ENCODE measurements at places on chromosomes 3 and 15.

- DNase-seq = no peak
These were observed 69.3 kb upstream of the KLF13 start for GRCh38 chr15:31257286-31257685.

DNA sequence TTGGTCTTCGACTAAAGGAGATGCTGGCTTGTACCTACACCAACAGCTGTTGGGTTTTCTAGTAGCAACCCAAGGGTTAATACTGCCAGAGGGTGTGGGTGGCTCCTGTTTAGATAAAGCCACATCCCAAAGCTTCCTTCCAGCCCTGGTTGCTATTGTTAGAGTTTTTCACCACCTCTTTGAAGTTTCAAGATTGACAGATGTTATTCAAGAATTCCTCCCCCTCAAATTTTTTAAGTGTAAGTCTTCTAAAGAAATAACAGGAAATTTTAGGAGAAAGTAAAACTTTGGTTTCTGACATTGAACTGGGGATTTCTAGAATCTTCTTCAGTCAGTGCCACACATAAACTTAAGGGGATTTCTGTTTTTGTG, 60.9 kb downstream of the TGFBR2 start:
- no peak for DNase-seq

- peak; percentile 84 for DNase-seq
These were observed 16.0 kb upstream of the GPR171 start for GRCh38 chr3:151219056-151219455.

DNA sequence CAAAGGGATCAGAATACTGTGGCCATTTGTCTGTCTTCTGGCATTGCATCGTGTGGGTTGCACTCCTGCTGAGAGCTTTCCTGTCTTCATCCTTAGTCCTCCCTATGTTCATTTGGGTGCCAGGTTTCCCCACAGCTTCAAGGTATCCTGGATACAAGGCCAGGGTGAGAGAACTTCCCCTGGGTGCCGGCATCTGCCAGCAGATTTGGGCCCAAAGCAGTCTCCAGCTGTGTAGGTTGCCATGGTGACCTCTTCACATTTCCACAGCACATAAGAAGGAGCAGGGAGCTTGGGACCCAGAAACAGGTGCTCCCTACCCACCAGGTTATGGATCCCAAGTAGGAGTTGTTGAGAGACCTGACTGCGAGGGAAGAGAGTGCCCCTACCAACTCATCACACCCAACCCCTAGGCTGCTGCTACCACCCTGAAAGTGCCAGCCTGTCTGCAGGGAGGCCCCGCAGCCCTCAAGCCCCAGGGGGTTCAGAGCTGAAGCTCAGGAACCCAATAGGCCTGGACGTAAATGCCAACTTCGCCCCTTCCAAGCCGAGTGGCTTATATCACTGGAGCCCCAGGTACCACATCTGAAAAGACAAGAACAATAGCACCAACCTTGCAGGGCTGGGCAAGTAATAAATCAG, 19.9 kb downstream of the TTC21A start:
- no peak for DNase-seq

Measured in fibroblast of skin of back (primary cell).